ENCODE measurements at places on chromosomes 5 and 9.

GRCh38 chr9:88782931-88783710 lies 208.1 kb upstream of the S1PR3 start:
- DNase-seq = no peak

GRCh38 chr9:111222757-111223156 lies 107.3 kb downstream of the OR2K2 start:
- DNase-seq = no peak

GRCh38 chr5:151657114-151657513 lies 29.6 kb downstream of the SPARC start:
- no peak for DNase-seq

- DNase-seq = no peak
These were observed 197.8 kb downstream of the HSPA4 start for GRCh38 chr5:133249593-133249992.

- DNase-seq = no peak
These were observed 77.6 kb upstream of the SAP30L start for GRCh38 chr5:154368041-154368800.

- DNase-seq = no peak
These were observed 293.0 kb downstream of the ZNF608 start for GRCh38 chr5:124453221-124454051.

DNA sequence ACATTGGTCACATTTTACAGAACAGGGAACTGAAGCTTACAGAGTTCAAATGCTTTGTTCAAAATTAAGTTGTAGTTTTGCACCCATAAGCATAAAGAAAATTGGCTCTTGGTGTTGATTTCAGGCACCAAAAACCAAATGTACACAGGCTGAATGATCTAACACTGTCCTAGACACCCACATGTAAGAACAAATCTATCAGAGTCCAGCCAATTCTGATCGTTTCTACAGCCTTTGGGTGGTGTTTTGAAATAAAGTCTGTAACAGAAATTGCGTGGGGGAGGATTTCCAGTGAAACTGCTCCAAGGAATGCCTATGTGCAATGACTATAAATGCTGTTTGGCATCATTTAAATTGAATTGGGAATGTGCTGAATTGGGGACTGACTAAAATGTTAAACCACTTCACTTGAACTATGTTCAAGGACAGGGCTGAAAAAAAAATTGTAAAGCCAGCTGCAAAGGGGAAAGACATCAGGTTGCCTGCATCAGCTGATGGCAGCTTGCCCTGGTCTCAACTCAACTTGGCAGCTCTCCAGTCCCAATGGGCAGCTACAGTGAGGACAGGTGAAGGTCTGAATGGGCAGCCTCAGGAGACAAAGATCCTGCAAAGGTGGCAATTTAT lies 92.2 kb upstream of the TRPC7 start:
- no peak for DNase-seq

DNA sequence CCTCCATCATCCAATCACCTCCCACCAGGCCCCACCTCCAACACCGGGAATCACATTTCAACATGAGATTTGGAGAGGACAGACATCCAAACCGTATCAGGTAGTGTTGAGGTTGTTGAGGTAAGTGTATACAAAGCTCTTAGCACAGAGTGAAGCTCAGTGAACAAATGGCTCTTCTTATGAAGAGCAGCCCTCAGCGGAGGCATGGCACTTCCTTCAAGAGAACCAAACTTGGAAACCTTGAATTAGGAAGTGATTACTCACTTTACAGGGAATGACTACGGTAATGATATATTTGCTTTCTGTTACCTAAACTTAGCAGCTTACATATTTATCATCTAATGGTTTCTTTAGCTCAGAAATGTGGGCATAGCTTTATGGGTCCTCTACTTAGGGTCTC lies 92.8 kb downstream of the IQGAP2 start:
- DNase-seq = no peak

- DNase-seq = no peak
These were observed 228.0 kb downstream of the TLE4 start for GRCh38 chr9:79799691-79800335.

GRCh38 chr5:88732862-88733261 lies 150.1 kb downstream of the MEF2C start:
- DNase-seq = no peak

DNA sequence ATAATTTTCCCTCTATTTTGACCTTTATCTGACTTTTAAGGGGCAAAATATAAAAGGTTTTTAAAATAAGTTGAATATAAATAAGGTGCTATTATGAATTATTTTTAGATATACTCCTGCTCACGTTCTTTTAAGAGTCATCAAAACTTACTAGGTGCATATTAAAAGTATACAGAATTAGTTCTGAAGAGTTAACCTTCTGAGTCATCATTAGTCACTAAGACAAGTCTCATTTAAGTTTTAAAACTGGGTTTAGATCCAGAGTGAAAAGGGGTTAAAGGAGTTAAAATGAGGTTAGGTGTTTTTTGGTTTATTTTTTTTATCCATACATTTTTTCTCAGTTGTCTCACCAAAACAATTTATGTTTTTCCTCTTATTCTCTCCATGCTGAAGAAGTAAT lies 41.7 kb downstream of the SMIM15 start:
- no peak for DNase-seq

DNA sequence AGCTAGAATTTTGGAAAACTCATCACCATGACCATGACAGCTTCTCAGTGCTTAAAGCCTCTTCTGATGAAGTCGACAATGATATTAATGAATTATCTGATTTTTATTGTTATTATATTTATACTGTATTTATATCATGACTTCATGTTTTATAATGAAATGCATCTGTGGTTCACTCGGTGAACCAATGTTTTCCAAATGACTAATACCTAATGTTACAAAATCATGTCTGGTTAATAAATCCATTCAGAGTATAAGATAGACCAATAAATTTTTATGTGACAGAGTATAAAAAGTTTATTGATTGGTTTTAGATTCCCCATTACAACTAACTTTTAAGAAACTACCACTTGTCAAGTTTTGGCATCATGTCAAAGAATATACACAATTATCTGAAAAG lies 416.5 kb downstream of the MLLT3 start:
- no peak for DNase-seq

- no peak for DNase-seq
These were observed 373.5 kb downstream of the KIAA0825 start for GRCh38 chr5:94244921-94245320.

- DNase-seq = no peak
These were observed 8.6 kb downstream of the SEPTIN8 start for GRCh38 chr5:132768485-132768868.

DNA sequence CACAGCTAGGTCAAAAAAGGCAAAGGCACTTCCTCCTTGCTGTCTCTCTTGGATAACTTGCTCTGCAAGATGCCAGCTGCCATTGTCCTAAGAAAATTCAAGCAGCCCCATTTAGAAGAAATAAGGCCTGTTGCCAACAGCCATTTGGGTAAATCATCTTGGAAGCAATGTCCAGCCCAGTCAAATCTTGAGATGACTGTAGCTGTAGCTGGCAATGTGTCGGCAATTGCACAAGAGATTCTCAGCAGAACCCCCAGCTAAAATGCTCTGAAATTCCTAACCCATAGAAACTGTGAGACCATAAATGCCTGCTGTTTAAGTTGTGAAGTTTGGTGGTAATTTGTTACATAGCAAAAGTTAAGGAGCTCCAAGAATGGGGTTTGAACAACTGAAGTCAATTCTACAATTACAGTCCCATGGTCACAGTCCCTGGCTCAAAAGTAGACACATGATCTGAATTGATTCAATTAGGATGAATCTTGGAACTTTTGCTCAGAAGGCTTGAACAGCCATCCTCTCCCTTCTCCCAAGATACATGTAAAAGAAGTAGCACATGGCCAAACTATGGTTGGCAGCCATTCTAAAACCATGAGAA lies 151.1 kb downstream of the MPDZ start:
- no peak for DNase-seq

DNA sequence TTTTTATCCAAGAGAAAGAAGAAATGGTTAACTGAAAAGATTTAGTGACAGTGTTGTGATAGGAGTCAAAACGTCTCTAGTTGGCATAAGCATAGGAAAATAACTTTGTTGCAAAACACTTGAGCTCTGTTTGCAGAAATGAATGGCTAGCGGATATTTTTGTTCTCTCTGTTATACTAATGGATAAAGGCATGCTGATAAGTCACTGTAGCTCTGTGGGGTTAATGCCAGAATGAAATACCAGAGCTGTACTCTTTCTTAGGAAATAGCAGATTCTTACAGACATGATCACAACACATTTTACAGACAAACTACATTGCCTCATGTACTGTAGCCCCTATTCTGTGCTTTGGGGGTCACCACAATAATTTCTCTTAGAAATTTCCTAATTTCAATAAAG lies 202.8 kb downstream of the DMRTA1 start:
- DNase-seq = no peak

DNA sequence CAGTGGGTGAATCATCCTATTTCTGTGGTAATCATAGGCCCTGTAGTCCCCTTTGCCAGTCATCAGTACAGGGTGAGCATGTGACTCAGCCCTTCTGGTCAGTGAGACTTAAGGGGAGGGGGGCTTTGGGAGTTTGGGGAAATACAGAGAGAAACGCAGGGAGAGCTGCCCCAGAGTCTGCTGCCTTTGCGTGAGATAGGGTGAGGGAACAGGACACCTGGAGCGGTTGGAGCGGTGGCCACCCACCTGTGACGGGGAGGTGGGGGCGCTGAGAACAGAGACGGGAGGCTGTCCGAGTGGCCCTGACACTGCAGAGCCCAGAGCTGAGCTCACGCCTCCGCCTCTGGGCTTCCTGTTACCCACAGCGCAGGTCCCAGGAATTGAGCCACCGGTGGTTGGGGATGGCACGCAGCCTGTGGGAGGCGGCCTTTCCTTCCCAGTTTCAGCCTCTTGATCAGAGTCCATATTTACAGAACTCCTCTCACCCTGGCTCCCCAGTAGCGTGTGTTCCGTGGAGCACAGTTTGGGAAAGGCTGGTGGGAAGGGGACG lies 92.0 kb upstream of the ERCC6L2 start:
- DNase-seq = no peak

DNA sequence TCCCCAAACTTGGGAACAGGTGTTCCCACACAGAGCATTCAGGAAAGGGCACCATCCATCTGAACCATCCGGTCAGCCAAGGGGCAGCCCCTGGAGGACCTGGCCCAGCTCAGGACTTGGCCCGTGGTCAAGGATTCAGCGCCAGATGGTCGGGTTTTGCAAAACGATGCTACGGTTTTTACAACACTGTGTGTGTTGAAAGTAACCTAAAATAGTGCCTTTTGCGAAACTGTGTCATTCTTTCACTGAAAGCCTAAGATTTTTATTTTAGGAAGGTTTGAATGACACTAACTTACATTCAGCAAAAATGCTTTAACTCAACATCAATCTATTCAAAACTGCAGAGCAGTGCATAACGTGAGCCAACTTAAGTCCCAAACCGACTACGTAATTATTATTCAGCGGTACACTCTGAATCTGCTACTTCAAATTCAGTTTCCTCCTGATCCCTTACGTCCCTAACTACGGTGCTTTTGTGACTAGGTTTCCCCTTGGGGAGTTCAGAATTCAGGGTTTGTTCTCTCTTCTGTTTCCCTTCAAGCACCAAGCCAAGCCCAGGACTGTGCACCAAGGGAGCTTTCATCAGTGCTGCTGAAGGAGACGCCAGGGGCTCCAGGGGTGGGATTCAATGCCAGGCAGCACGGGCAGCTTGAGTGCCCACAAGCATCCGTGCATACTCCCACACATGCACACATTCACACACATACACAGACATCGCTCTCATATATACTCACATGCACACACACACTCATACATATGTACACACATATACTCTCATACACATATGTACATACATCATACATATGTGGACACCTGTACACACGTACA lies 25.8 kb downstream of the LPCAT1 start:
- no peak for DNase-seq

GRCh38 chr5:67373518-67373917 lies 176.9 kb upstream of the CD180 start:
- DNase-seq = no peak

DNA sequence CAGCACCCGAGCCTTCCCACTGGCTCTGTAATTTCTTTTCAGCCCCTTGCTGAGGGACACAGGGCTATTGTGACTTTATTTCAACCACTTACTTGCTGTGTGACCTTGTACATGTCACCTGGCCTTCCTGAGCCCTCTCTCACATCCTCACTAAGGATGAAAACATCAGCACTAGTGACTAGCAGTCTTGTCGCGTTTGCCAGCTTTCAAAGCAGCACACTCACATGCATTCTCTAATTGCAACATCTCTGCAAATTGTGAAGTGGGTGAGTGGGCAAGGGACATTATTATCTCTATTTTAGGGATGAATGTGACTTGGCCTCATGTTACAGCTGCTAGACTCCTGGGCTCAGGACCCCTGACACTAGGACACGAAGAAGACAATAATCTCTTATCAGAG lies 144.5 kb downstream of the SEC61B start:
- no peak for DNase-seq

DNA sequence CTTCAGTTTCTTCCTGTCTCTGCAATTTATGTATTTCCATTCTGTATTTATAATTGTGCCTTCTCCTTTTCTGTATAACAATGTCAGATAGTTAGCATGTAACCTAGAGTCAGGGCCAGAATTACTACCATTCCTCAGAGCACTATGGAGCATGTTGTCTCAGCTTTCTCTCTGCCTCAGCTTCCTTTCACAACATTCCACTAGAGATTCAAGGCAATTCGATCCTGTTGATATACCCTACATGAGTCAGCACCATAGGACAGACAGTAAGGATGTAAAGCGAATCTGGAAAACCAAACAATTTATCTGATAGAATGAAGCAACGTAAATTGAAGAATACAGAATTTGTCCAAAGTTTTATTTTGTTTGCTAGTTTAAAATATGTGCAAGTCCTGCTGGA lies 728.3 kb upstream of the SEMA6A start:
- DNase-seq = no peak

GRCh38 chr9:134052491-134052890 lies 15.3 kb downstream of the BRD3 start:
- no peak for DNase-seq
